Epithelial cell of alveolus of lung (primary cell): ENCODE measurements at places on chromosomes 1 and 21. TPM values are rescaled to one million over a fixed set of nuclear protein-coding genes. Genes with fewer than 3 reads are reported as not detected.

Gene KCNE2
- total RNA-seq, result not detected in 2 replicates

Gene CRNN
- total RNA-seq, result not detected in 2 replicates

Gene RABIF
- total RNA-seq, result 4.2 and 5.9 TPM in 2 replicates

Gene SYT11
- 30.6 and 31.3 TPM in 2 replicates for total RNA-seq

Gene PIGR
- not detected in 2 replicates for total RNA-seq

Gene S100A4
- total RNA-seq, result 15.8 and 25.1 TPM in 2 replicates

Gene RUNX3
- total RNA-seq, result 0.08 and 0.91 TPM in 2 replicates

Gene ALDH4A1
- 7.7 and 13.3 TPM in 2 replicates for total RNA-seq

Gene ANGPTL1
- total RNA-seq, result 2.3 and 8.2 TPM in 2 replicates

Gene ESPN
- total RNA-seq, result 0.13 TPM in 1 of 2 replicates, not detected in the other

Gene MTFR1L
- total RNA-seq, result 38.8 and 66.0 TPM in 2 replicates

Gene WNT3A
- not detected in 2 replicates for total RNA-seq

Gene PBX1
- total RNA-seq, result 26.6 and 120 TPM in 2 replicates

Gene TOMM20
- total RNA-seq, result 123 and 141 TPM in 2 replicates

Gene CYP4X1
- under 0.01 and 0.32 TPM in 2 replicates for total RNA-seq

Gene DENND2D
- 3.4 and 3.5 TPM in 2 replicates for total RNA-seq

Gene PLA2G5
- not detected in 2 replicates for total RNA-seq

Gene INSRR
- not detected in 2 replicates for total RNA-seq

Gene SLAMF9
- 0.91 TPM in 1 of 2 replicates, not detected in the other for total RNA-seq

Gene DYNLT5
- total RNA-seq, result 0.78 TPM in 1 of 2 replicates, not detected in the other

Gene AGO4
- total RNA-seq, result 4.9 and 6.5 TPM in 2 replicates

Gene FAM131C
- total RNA-seq, result not detected in 2 replicates

Gene MAP1LC3C
- not detected in 2 replicates for total RNA-seq

Gene CRP
- total RNA-seq, result not detected in 2 replicates

Gene BSND
- not detected in 2 replicates for total RNA-seq

Gene HPCA
- not detected in 2 replicates for total RNA-seq

Gene GPATCH2
- total RNA-seq, result 8.0 and 15.5 TPM in 2 replicates

Gene AUNIP
- 2.7 and 3.2 TPM in 2 replicates for total RNA-seq

Gene PDE4B
- total RNA-seq, result 3.7 and 45.6 TPM in 2 replicates

Gene AADACL3
- not detected in 2 replicates for total RNA-seq
